ENCODE measurements at places on chromosomes 1 and 21.

DNA sequence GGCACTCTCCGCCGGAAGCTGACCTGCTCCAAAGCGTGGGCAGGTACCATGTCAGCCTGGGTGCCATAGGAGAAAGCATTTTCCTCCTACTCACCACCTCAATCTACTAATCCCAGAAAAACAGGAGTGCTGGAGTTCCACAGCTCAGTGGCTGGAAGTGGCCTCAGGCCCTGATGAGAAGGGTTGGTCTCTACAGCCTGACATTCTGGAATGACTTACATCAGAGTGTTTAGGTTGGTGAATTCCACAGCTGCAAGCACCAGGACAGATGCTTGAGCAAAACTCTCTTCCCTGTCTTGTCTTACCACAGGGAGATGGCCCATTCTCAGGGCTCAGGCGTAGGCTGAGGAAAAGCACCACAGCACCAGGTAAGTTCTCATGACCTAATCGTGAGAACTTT lies 5.5 kb downstream of the SEC16B start:
- no peak for DNase-seq

- DNase-seq = no peak
Observed at GRCh38 chr1:221801251-221801661, 59.4 kb upstream of the DUSP10 start.

- DNase-seq = no peak
Observed at GRCh38 chr1:88708011-88708410, 23.9 kb downstream of the PKN2 start.

DNA sequence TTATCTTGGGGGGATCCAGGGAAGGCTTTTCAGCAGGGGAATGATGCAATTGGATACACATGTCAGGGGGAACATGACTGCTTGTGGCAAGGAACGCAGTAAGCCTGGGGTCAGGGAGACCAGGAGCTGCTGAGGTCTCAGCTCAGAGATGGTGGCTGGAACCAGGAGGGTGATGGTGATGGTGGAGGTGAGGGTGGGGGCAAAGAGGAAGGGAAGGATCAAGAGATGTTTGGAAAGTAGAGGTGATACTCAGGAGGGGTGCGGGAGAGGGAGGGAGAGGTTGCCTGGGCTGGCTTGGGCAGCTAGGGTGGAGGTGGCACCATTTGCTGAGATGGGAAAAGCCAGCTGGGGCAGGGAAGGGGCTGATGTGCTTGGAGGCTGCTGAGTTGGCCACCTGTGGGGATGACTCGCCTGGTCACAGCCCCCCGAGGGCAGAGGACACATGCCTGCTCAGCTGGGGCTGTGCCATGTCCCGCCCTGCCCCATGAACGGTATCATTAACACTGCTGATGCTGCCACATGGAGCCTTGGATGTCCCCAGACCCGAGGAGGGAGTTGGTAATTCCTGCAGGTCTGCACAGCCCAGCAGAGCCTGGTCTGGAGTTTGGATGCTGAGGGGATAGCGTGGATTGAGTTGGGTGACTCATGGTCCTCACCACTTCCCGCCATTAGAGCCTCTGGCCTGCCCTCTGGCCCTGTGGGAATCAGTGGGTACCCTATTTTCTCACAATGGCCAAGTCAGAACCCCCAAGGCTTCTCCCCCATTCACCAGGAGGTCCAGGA lies 6.3 kb upstream of the PADI1 start:
- DNase-seq = no peak

DNA sequence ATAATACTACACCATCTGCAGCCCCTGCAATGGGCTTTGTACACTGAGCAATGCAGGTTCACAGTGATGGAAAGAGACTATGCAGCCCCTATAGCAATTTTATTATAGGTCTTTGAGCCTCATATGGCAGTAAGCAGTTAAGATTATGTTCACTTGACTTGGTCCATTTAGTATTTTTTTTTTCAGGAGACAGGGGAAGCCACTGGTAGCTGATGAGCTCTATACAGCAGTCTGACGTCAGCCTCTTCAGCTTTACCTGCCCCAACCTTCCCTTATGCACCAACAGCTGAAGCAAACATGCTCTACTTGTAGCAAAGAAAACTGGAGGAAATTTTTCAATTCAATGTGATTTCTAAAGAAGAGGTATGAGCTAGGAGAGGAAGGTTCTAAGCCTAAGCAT lies 32.2 kb downstream of the AIDA start:
- DNase-seq = no peak

DNA sequence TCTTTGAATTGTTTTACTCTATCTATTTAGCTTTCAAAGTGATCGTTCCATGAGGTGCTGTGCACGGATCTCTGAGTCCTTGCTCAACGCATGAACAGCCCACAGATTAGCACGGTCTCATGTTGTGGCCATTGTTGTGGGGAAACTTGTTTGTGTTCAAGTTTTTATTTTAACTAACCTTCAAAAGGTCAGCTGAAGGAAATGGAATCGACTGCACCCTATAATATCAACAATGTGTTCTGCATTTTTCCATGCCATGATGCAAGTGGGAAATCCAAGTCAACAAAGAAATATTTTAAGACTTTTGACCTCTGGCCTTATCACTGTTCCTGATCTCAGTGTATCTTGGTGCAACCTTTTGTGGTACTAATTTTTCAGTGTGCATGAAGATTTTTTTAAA lies 6.1 kb downstream of the SH2D1B start:
- no peak for DNase-seq

- no peak for DNase-seq
Observed at GRCh38 chr1:6345009-6345408, 48.6 kb downstream of the ACOT7 start.

- no peak for DNase-seq
Observed at GRCh38 chr1:3313576-3313950, 140.9 kb upstream of the ARHGEF16 start.

- no peak for DNase-seq
Observed at GRCh38 chr1:241536304-241536703, 4.1 kb downstream of the KMO start.

DNA sequence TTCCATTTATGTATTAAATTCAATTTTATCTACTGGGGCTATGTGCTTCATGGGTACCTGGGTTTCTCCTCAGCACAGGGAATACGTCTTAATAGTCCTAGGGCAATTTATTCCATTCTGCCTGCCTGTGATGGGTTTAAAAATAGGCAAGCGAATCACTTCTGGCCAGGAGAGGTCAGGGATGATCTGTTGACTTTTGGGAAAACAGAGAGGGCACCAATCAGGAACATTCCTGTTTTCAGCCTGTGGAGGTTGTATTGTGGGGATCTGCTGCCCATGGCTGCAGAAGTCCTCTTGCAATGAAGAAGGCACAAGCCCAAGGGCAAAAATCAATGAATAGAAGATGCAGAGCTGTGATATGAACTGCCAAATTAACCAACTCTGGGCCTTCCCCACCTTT lies 303.1 kb downstream of the CTH start:
- DNase-seq = no peak

- DNase-seq = peak; percentile 90
Observed at GRCh38 chr1:209249785-209250440, 333.6 kb upstream of the CAMK1G start.

DNA sequence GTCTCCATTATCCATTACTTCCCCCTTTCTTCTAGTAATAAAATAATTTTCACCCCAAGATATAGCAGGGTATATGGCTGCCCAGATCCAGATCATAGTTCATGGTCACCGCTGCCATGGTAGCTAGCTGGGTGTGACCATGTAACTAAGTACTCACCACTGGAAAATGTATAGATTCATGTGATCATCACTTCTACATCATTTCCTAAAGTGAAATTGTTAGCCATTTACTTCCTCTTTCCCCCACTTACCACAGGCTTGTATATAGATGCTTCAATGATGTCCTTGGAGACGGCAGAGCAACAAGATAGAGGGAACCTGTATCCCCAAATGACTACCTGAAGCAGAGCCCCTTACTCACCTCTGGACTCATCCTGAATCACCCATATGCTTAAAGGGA lies 22.7 kb upstream of the EYA3 start:
- no peak for DNase-seq

DNA sequence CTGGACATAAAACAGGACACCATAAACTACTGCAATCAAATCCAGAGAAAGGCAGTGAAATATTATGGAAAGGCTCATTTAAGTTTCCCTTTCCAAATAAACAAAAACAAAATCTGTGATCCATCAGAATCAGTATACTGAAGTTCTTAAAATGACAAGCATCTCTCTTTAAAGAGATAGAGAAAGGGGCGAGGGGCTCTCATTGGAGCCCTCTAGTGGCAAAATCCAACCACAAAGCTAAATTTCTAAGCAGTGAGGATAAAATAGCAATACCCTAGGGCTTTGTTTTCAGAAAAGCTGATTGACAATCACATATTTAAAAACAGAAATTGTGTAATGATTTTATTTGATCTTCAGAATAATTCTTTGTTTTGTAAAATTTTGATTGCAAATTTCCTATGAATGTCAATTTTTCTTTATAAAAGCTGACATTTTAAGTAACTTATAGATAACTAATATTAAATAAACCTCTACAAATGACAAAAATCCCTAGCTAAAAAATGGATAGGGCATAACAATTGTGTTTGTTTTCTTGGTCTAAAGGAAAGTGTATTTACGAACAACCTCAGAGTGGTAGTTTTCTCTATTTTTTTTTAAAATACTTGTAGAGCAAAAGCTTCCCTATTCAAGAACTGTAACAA lies 138.2 kb downstream of the COL24A1 start:
- DNase-seq = no peak

GRCh38 chr1:11388617-11389016 lies 90.3 kb upstream of the DISP3 start:
- DNase-seq = no peak

GRCh38 chr1:245583575-245584330 lies 429.0 kb downstream of the KIF26B start:
- no peak for DNase-seq

DNA sequence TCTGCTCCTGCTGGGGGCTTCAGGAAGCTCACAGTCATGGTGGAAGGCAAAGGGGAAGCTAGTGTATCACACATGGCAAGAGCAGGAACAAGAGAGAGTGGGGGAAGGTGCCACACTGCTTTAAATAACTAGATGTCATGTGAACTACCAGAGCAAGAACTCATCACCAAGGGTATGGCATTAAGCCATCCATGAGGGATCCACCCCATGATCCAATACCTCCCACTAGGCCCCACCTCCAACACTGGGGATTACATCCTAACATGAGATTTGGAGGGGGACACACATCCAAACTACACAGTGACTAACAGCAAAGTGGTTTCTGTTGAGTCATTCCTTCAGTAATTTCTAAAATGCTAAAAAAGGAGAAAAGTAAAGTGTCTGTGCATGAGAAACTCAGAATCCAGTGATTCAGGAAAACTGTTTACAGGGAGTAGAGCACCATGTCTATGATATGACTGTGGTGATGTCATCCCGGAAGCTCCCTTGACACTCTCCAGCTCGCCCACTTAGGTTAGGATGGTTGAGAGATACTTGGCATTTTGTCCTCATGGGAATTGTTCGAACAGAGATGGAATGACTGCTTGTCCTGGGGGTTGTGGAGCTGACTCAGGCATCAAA lies 50.3 kb downstream of the CHD1L start:
- DNase-seq = no peak

DNA sequence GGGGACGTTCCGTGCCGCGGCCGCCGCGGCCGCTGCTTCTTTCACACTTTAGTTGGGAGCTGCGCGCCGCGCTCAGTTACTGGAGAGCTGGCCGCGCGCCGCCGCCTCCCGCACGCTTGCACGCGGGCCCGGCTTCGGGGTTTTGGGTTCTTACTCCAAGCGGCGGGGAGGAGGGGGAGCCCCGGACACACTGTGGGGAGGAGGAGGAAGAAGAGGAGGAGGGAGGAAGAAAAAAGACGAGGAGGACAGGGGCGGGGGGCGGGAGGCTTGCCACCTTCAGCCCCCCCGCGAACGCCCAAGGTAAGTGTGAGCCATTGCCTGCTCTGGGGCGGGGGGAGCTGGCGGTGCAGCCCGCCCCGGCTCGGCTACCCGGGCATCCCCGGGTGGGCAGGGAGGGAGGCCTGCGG lies 243 bp downstream of the C1orf21 start:
- DNase-seq = no peak

GRCh38 chr1:11513681-11514080 lies 34.7 kb downstream of the DISP3 start:
- DNase-seq = no peak

GRCh38 chr1:91806769-91807700 lies 78.9 kb downstream of the TGFBR3 start:
- DNase-seq = no peak

- no peak for DNase-seq
Observed at GRCh38 chr1:212346601-212347000, 61.4 kb downstream of the PPP2R5A start.

GRCh38 chr1:9717193-9718005 lies 65.9 kb downstream of the PIK3CD start:
- DNase-seq = no peak

DNA sequence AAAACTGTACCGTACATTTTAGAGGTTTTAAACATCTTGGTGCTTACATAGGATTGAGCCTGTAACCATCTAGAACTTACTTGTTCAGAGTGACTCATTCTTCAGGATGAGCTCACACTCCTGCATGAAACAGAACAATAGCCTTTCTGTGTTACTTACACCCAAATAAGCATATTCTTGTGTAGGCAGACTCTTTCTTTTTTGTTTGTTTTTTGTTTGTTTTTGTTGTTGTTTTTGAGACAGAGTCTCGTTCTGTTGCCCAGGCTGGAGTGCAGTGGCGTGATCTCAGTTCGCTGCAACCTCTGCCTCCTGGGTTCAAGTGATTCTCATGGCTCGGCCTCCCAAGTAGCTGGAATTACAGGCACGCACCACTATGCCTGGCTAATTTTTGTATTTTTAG lies 3.8 kb upstream of the CA6 start:
- DNase-seq = no peak

DNA sequence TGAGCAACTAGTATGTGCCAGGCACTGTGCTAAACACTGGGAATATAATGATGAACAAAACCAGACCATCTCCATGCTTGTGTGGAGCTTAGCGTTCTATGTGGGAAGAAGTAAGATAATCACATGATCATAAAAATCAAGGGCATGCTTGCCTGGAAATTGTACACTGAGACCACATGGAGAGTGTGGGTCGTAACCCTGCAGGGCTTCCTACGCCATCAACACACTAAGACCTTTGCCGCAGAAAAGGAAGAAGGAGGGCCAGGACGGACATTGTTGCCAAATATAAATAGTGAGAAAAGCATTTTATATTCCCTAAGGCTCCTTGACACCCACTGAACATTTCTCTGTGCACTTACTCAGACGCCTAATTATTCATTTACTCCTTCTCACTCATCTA lies 388.1 kb upstream of the VAMP3 start:
- no peak for DNase-seq

DNA sequence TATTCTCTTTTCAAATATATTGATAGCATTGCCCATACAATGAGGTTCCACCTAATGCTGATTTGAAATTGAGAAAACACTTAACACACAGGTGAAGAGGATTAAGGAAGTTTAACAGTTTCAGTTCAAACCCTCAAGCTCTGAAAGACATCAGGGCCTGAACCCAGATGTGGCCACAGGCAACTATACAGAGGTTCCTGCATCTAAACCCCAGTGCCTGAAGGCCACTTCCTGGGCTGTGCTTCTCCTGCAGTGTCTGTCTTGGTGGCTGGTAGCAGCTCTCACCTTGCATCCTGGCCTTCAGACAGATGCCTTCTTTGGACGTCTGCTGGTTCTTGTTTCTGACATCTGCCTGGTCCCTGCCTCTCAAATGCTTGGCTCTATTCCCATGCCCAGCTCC lies 25.1 kb upstream of the NGF start:
- DNase-seq = no peak

All from NCI-H446 treated with DMSO at 0.1 percent for 48 hours (cell line).